GM23248 (cell line): ENCODE measurements at places on chromosomes 4 and X.
A peak's percentile ranks its signal among the peaks of the same experiment; 100 is the strongest.

- H3K36me3 ChIP-seq = no peaks in the 10 kb centered on the region
- DNase-seq = no peak
- H3K27me3 ChIP-seq = no peaks in the 10 kb centered on the region
- no peak overlapping the region for H3K27ac ChIP-seq
- H3K4me3 ChIP-seq = no peak overlapping the region
Observed at GRCh38 chr4:152630324-152630723, 49.5 kb downstream of the TMEM154 start.

GRCh38 chr4:59057804-59058203 lies 1947.6 kb upstream of the IGFBP7 start:
- H3K4me3 ChIP-seq = no peak overlapping the region
- no peaks in the 10 kb centered on the region for H3K27me3 ChIP-seq
- no peak overlapping the region for H3K27ac ChIP-seq
- DNase-seq = no peak
- H3K4me1 ChIP-seq = no peaks in the 10 kb centered on the region
- no peaks in the 10 kb centered on the region for H3K36me3 ChIP-seq

- no peak overlapping the region for H3K27ac ChIP-seq
- no peaks in the 10 kb centered on the region for H3K27me3 ChIP-seq
- peaks cover 10% of the 10 kb centered on the region; the same call in 1 of the 2 replicates for H3K36me3 ChIP-seq
- H3K4me1 ChIP-seq = peaks cover 26% of the 10 kb centered on the region
- DNase-seq = no peak
Observed at GRCh38 chr4:7032596-7032995, 10.6 kb upstream of the TADA2B start.

DNA sequence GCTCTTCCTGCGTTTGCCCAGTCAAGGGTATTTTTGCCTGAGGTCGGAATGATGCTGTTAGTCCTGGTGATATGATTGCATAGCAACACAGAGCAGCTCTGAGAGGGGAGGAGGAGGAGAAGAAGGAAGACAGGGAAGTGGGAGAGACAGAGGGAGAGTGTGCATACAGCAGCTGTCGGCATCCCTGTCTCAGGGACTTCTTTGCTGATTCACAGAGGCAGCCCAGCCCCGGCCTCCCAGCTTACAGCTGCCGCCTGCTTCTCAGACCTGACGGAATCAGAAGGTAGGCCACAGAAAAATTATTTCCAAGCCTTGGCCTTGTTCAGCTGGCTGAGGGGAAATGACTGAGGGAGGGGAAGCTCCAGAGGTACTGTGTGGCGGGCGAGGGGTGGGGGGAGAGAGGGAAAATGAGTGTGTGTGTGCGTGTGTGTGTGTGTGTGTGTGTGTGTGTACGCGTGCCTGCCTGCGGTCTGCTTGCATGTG lies 319 bp downstream of the DRP2 start:
- no peaks in the 10 kb centered on the region for H3K36me3 ChIP-seq
- peaks cover 12% of the 10 kb centered on the region for H3K4me1 ChIP-seq
- peak; percentile 53 for DNase-seq

DNA sequence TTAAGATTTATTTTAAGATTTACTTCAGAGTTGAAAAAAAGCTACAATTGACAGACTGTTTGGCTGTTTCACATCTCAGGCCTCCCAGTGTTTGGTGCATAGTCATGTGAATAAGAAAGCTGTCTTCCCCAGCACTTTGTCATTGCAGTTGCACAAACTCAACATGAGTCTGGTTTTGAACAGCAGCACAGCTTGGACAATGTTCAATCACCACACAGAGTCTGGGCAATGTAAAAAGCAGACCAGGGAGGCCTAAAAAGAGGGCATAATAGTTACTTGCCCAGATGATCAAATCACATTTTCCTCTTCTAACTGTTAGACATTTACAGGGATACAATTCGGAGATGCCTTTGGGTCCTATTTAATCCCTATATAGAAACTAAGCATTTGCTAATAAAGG lies 1055.0 kb downstream of the RPA4 start:
- no peak overlapping the region for H3K4me3 ChIP-seq
- H3K36me3 ChIP-seq = no peaks in the 10 kb centered on the region
- H3K27me3 ChIP-seq = no peaks in the 10 kb centered on the region
- DNase-seq = no peak

- no peaks in the 10 kb centered on the region for H3K36me3 ChIP-seq
- no peak overlapping the region for H3K4me3 ChIP-seq
- DNase-seq = no peak
- H3K27me3 ChIP-seq = no peaks in the 10 kb centered on the region
- no peak overlapping the region for H3K27ac ChIP-seq
Observed at GRCh38 chr4:116018831-116019230, 905.4 kb upstream of the NDST4 start.

DNA sequence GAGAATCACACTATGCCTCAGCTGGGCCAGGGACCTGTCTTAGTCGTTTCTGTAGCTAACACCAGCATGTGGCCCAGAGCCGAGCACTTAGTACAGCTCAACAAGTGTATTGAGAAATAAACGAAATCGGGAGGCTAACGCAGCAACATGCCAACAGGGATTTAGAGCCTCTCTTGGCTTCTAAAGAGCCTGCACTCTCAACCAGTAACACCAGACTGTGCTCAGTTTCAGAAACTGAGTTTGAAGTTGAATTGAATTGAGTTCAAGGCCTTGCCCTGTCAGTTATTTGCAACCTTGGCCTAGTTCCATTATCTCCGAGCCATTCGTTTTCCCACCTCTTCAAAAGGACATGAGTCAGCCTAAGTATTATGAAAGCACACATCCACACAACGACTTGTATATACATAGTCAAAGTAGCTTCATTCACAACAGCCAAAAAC lies 71.3 kb upstream of the LDB2 start:
- H3K27me3 ChIP-seq = no peaks in the 10 kb centered on the region
- no peaks in the 10 kb centered on the region for H3K36me3 ChIP-seq
- H3K27ac ChIP-seq = no peak overlapping the region
- H3K4me1 ChIP-seq = peaks cover 8% of the 10 kb centered on the region
- DNase-seq = peak; percentile 78
- no peak overlapping the region for H3K4me3 ChIP-seq

DNA sequence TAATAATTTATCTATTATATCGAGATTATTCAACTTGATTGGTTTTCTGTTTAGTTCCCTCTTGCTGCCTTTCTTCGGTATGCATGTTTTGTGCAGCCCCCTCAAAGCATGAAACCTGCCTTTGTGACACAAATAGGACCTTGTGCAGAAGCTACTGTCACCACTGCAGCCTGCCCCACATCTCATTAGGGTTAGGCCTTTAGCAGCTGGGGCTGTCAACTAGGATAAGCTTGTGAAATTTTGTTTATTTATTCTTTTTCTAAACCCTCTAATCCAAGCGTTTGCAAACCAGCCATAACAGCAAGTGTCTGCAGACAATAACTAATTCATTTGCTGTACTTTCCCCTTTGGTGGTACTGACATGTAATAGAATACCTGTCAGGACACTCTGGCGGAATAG lies 258.9 kb downstream of the RCHY1 start:
- no peaks in the 10 kb centered on the region for H3K36me3 ChIP-seq
- no peaks in the 10 kb centered on the region for H3K4me1 ChIP-seq
- no peak overlapping the region for H3K27ac ChIP-seq
- H3K4me3 ChIP-seq = no peak overlapping the region
